ENCODE measurements at places on chromosomes 2 and 18. TPM values are rescaled to one million over a fixed set of nuclear protein-coding genes. Genes with fewer than 3 reads are reported as not detected.

SEPTIN10 gene
- total RNA-seq, result 115 TPM

DCDC2C gene
- 1.2 TPM for total RNA-seq

SLC16A14 gene
- total RNA-seq, result 62.0 TPM

KCNG3 gene
- 1.2 TPM for total RNA-seq

TSPYL6 gene
- total RNA-seq, result not detected

PHOSPHO2 gene
- total RNA-seq, result 11.8 TPM

GKN2 gene
- not detected for total RNA-seq

HOXD11 gene
- total RNA-seq, result not detected

EVX2 gene
- not detected for total RNA-seq

UGT1A10 gene
- total RNA-seq, result not detected

KRTCAP3 gene
- total RNA-seq, result not detected

GRCh38 chr18:51643483-51643882, 446.0 kb upstream of the MEX3C start:
- no peak for DNase-seq

GRCh38 chr2:128162266-128162665, 71.3 kb downstream of the UGGT1 start:
- DNase-seq, result no peak

DNA sequence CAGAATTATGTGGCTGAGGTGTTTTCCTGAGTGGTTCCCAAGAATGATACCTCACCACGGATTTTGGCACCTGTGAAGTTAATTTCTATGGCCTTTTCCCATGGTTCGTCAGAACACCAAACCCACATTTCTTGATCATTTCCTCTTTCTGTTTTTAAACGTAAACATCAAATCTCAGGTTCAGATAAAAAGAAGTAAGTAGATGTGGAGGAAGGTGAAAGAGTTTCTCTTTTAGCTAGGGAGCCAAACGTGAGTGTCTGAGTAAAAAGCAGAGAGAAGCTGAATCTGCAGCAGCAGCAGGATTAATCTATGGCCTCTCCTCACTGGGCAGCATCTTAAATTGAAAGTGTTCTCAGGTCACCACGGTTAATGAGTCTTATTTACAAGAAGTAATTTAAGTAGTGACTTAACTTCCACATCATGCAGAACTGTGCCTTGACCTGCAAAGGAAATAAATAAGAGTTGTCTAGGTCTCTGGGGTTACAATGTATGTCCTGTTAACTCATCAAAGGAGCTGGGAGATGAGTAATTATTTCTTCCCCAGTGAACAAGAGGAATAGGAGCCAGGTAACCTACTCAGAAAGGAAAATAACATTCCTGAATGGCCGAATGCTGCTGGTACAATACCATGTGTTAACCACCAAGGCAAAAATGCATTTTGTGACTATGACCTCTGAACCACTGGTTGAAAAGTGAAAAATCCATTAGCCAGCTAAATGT, 139.6 kb upstream of the NETO1 start:
- no peak for DNase-seq

DNA sequence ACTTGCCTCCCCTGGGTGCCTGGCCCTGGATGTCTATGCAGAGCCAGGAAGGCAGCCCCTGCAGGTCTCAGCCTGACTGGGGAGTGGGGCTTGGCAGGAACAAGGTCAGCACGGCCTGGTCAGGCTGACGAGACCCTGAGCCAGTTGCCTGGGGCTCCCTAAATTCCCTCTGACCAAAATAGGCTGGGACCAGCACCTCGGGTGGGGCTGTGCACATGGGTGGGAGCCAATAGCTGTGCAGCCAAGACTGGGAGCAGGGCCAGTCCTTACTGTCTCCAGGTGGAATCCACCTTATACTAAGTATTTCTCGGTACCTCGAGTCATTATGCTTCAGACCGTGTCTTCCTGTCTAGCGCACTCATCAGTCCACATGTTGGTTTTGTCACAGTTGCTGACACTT, 11.4 kb upstream of the IL1R2 start:
- DNase-seq, result no peak

- DNase-seq, result no peak
Observed at GRCh38 chr2:203326356-203326755, 1.8 kb upstream of the ABI2 start.

DNA sequence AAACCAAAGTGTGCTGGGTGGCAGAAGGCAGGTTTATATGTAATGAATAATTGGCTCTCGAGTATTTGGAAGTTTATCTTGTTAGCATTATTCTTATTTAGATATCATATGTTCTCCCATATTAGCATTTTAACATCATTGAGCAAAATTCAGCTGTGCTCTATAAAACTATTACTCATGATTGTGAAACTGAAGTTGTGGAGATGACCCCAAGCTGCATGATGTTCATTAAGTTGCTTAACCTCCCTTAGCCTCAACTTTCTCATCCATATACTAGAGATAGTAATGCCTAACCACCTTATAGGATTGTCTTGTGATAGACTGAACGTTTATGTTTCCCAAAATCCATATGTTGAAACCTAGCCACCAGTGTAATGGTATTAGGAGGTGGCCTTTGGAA, 346.3 kb downstream of the SATB2 start:
- DNase-seq, result no peak

- no peak for DNase-seq
Observed at GRCh38 chr2:126881591-126881990, 17.1 kb upstream of the TEX51 start.

GRCh38 chr2:238771639-238772038, 76.2 kb upstream of the TWIST2 start:
- peak; percentile 27 for DNase-seq

- no peak for DNase-seq
Observed at GRCh38 chr2:134778372-134778771, 59.6 kb upstream of the TMEM163 start.

DNA sequence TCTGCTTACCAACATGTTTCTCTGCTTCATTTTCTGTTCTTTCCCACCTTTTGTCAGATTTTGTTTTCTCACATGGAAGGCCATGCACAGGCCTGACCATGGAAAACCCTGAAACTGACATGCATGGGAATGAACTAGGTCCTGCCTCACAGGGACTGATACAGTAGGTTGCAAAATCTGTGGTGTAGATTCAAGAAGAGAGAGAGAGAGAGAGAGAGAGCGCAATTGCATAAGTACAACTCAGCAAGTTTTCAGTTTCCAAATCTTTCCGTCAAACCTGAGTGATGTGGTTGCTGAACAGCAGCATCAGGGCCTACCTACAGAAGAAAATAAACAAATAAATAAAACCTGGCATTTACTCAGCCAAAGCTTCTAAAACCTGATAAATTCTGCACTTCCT, 87.5 kb upstream of the RNF152 start:
- no peak for DNase-seq

GRCh38 chr2:240032406-240033329, 2.4 kb upstream of the OR6B2 start:
- no peak for DNase-seq

- DNase-seq, result no peak
Observed at GRCh38 chr18:13501891-13502290, 224.5 kb downstream of the FAM210A start.

- no peak for DNase-seq
Observed at GRCh38 chr2:147500819-147501395, 343.9 kb upstream of the ACVR2A start.

DNA sequence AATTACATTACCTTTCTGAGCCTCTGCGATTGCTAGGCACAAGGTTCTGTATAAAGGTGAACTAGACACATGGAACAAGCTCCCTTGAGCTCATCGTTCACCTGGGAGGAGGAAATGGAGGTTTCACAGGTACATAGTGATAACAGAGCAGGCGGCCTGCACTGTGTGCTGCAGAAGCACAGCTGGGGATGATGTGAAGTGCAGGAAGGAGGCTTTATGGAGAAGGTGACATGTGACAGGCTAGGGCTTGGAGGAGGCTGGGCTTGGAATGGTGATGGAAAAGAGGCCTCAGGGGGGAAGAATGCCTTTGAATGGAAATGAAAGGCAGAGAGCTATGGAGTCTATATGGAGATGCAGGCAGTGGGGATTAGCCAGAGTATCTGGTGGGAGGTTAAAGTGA, 22.9 kb downstream of the MARCHF4 start:
- DNase-seq, result no peak

- no peak for DNase-seq
Observed at GRCh38 chr2:37766106-37766505, 94.7 kb upstream of the CDC42EP3 start.

DNA sequence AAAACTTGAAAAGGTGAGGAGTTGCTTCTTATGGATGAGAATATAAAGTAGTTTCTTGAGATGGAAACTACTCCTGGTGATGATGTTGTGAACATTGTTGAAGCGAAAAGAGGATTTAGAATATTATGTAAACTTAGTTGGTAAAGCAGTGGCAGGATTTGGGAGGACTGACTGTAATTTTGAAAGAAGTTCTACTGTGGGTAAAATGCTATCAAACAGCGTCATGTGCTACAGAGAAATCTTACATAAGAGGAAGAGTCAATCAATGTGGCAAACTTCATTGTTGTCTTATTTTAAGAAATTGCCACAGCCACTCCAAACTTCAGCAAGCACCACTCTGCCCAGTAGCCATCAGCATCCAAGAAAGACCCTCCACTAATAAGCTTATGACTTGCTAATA, 112.9 kb upstream of the ZEB2 start:
- no peak for DNase-seq

DNA sequence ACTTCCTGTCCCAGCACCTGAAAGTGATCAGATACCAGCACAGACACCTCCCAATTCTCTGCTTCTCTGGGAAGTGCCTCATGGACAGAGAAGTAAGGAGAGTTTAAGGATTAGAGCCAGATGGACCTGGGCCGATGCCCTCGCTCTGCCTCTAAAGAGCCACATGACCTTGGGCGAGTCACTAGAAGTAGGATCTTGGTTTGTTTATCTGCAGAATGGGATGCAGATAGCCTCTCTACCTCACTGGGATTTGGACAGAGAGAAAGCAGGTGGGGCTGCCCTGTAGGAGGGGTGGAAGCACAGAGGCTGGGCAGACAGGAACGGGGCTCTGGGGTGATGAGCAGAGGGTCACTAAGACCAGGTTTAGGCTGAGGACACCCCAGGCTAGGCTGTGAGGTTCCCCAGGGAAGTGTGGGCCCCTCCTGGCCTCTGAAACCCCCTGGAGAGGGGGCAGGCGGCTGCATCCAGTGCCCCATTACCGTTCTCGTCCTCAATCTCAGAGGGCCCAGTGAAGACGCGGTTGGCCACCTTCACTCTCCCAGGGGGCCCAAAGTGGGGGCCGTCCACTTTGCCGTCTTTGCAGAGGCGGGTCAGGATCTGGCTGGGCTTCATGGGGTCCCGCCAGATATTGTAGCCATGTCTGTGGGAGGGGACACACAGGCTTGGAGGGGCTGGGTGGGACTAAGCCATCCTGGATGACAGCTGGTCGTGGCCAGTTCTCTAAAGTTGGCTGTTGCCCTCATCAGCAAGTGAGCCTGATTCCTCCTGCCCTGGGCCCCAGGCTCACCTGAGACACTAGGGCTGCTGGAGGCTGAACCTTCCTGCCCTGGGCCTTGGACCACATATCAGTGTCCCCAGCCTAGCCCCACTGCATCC, 13.3 kb downstream of the OTOF start:
- no peak for DNase-seq

DNA sequence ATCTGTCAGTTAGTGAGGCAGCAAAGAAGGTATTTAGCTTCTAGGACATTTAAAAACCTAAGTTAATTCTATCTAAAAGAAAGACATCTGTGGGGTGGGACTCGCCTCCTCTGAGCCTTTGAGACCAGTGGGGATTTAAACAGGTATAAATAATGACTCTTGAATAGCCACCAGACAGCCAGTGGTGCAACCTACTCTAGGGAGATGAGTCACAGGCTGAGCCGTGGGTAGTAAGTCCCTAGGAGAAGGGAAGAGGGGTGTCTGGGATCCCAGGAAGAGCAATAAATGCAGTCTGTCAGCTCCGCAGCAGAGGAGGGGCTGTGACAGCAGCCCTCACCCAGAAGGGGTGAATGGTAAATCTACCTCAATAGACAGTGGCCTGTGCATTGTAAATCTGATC, 43.1 kb upstream of the GALNT3 start:
- DNase-seq, result no peak

GRCh38 chr2:19722531-19722971, 179.2 kb downstream of the TTC32 start:
- no peak for DNase-seq

GRCh38 chr2:164252568-164253287, 368.6 kb downstream of the GRB14 start:
- no peak for DNase-seq

DNA sequence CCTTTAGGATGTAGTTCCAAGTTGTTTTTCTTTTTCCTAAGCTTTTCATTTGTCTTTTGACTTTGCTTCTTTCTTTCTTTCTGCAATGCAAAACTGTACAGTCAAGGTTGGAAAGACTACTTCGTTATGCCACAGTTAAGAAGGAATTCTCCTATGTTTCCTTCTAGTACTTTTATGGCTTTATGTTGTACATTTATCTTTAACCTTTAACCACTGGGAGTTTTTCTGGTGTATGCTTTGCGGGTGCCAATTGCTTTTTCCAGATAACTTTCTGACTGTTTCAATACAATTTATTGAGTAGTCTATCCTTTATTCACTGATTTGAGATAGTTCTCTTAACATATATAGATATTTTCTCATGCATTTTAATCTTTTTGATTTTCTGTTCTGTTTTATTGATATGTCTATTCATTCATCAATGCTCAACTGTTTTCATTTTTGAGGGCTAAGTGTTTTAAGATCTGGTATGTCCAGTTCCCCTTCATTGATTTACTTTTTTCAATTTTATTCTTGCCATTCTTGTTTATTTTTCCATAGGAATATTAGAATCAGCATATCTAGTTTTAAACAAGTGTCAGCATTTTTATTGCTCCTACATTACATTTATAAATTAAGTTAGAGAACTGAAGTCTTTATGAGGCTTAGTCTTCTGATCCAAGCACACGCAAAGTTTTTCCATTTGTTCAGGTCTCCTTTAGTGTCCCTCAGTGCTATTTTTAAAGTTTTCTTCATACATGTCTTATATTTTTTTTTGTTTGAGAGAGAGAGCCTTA, 49.9 kb upstream of the COX7A2L start:
- DNase-seq, result no peak
